ENCODE measurements at places on chromosomes 7 and 10.

DNA sequence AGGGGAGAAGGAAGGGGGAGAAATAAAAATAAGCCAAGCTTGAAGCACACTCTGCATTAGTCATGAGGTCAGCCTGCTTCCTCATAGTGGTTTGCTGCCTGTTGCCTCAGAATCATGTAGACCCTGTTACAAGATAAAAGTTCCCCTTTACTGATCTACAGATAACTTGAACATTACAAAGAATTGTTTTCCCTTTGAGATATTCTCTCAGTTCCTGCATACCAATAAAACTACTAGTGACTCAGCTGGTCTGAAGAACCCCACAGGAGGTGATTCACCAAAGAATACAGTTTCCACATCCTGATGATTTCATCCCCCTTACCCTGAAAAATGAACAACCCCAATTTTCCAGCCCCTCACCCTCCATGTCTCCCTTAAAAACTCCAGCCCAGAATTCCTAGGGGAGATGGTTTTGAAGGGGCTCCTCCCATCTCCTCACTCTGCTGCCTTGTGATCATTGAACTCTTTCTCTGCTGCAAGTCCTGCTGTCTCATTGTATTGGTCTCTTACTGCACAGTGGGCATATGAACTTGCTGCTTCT, 31.5 kb upstream of the NRP1 start:
- DNase-seq = no peak

DNA sequence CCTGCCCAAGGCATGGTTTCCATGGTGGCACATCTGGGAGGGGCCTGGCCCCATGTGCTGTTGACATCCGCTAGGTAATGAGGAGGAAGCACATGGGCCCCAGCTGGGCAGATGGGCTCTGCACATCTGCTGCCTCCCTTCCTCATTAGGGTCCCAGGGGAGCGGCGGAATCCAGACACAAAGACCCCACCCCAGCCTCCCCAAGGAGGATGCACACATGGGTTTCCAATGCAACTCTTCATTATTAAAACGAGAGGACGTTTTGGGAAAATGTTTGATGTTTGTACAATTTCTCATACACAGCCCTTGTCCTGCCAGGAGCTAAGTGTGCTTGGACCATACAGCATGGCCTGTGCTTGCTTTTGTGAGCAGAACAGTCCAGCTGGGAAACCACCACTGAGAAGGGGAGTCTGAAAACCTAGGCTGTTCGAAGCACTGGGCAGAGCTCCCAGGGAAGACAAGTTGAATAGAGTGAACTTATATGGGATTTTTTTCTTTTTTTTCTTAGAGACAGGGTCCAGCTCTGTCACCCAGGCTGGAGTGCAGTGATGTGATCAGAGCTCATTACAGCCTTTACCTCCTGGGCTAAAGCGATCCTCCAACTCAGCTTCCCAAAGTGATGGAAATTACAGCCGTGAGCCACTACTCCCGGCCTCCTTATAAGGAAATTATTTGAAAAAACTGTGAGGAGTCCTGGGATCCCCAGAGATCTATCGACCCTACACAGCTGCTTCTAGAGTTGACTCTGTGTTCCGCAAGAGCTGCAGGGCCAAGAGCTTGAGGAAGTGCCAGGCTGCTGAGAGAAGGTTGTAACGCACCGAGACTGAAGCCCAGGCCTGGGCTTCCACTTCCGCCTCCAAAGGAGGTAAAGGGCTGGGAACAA, 23.4 kb downstream of the FAM107B start:
- no peak for DNase-seq

- DNase-seq = no peak
Observed at GRCh38 chr7:155009570-155010157, 6.7 kb upstream of the PAXIP1 start.

- no peak for DNase-seq
Observed at GRCh38 chr10:49435225-49435624, 39.3 kb upstream of the DRGX start.

DNA sequence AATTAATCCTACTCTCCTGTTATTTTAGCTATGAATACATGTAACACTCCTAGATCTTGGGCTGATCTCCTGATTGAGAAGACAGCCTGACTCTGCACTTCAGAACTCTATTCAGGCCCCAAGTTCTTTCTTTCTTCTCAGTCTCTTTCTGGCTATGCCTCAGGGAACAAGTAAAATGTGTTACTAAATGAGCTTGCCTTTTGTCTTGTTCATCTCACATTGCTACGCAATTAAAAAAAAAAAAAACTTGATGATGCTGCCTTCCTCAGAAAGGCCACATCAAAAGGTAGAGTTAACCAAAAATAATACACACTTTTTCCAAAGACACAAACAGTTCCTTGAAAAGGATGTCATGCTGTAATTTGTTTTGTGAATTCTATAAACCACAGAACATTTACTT, 258.1 kb downstream of the TWIST1 start:
- DNase-seq = no peak

DNA sequence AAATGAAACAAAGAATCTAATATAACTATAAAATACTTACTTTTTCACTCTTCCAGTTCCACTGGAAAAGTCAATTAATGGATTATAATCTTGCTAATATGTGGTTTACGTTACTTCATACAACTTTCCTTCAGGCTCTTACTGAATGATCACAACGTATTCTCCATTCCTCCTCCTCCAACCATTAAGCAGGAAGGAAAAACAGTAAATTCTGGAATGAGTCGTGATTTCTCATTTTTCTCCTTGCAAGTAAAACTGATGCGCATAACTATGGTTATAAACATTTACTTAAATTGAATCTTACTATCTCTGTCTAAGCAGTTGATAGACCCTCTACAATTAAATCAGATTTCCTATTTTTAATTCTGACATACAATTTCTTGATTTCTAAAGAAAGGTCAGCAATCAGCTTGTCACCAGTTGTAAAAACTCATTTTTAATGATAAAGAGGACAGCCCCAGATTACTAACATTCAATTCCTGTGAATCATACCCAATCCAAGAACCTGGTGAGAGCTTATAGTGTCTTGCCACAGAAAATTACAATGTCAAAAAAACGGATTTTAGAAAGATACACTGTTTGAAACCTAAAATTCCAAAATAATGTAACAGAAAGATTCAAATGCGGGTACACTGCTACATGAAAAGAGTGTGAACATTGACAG, 64.3 kb downstream of the EZH2 start:
- DNase-seq = no peak

DNA sequence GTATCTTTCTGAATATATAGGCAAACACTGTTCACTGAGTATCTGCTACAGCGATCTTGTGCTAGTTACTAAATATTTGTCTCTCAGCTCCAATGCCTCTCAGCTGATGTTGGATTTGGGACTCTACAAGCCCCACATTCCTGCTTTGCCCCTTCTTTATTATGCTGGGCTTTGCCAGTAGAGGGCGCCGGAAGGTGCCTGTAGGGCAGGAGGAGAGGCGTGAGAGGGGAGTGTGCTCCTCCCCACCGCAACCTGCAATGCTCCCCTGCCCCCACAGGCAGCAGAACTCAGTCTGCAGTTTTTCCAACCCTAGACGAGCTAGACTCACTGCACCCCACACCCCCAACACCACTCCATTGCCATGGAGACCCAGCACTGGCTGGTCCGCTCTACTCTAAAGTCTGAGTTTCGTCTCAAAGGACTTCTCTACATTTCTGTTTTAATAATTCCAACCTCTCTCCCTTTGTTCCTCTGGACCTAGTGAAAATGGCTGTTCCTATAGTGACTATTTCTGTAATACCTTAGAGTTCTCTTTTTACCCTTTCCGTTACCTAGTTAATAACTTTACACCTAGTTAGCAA, 337.6 kb downstream of the CCSER2 start:
- DNase-seq = no peak

- DNase-seq = no peak
Observed at GRCh38 chr7:114823290-114823689, 98.6 kb upstream of the MDFIC start.

- DNase-seq = no peak
Observed at GRCh38 chr7:100641860-100642533, 645 bp upstream of the TFR2 start.

DNA sequence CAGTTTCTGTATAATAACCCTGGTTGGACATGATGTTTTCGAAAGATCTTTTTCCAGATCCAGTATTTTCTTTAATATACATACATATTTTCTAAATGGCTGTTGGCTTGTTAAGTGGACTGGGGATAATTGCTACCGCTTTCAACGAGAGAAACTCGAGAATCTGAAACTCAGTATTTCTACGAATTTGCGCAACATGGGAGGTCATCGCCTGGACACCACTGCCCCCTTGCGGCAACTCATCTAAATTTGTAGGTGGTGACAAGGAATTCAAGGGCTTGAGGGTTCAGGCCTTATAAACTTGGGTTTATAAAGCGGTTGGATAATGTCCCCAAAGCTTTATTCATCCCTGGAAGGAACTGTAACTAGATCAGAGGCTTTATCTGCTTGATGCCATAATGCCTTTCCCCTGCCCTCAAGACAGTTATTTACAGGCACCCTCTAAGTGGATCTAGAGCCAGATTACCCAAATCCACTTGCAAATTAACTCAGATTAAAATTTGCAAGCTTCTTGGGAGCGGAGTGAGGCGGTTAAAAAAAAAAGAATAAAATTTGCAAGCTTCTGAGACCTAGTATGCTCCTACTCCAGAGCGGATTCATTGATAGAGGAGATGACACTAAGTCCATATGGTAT, 21.3 kb upstream of the KCNK18 start:
- peak; percentile 69 for DNase-seq

- DNase-seq = no peak
Observed at GRCh38 chr7:26594553-26594952, 269.8 kb downstream of the SKAP2 start.

DNA sequence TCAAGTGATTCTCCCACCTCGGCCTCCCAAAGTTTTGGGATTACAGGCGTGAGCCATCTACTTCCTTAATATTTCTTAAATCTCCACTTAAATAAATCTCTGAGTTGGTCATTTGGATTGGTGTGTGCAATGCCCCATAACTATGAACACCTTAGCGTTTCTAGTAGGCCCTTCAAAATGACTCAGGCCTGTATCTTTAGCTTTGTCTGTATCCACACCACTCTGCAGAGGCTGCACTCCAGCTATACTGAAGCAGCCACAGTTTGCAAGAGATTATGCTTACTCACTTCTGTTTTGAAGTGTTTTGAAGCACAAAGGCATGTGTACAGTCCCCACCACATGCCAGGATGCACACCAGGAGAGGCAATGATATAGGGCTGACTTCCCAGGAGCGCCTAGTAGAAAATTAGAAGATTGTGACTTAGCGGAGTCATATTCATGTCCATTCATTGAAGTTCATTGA, 2.4 kb upstream of the ST7 start:
- no peak for DNase-seq

DNA sequence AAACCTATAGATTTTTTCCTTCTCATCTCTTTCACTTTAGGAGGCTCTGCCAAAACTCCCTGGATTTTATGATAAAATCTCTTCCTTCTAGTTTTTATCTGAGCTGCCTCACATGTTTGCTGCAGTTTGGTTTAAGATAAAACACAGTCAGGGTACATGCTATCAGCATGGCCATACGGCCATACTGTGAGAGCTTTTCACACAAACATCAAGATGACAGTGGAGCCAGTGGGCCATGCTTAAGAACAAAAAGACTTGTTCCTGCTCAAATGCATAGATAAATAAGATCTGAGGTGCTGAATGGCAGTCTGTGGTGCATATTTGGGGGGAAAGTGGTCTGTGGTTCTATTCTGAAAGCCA, 91.0 kb downstream of the ELMO1 start:
- no peak for DNase-seq

DNA sequence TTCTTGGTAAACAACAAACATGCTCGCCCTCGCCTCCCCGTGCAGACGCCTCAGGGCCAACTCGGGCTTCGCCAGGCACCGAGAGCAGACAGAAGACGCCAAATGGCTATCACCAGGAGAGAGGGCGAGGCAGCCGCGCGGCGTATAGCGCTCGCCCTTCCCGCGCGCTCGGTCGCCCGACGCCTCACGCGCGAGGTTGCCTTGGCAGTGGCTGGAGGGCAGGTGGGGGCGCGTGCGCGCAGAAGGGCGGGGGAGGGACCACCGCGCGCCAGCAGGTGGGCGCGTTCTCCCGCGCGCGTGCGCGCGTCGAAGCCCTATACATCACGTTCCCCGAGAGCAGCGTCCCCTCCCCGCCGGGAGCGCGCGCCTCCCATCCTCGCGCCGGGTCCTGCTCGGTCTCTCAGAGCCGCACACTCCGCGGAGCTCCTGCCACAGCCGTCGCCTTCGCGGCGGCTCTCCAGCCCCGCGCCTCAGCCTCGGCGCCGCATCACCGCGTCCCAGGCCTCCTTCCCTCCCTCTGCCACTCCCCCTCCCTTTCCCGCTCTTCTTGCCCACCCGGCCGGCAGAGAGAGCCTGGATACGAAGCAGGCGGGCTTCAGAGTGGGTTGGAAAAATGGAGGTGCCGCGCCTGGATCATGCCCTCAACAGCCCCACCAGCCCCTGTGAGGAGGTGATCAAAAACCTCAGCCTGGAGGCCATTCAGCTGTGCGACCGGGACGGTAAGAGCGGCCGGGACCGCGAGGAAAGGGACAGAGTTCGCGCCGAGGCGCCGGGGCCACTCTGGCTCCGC, at the start of gene PHYHIPL:
PHYHIPL (plus strand) TSS at position 403 of the 790 bp plus-strand sequence; CDS start at position 614, 211 bp downstream.
- DNase-seq = peak; percentile 26

DNA sequence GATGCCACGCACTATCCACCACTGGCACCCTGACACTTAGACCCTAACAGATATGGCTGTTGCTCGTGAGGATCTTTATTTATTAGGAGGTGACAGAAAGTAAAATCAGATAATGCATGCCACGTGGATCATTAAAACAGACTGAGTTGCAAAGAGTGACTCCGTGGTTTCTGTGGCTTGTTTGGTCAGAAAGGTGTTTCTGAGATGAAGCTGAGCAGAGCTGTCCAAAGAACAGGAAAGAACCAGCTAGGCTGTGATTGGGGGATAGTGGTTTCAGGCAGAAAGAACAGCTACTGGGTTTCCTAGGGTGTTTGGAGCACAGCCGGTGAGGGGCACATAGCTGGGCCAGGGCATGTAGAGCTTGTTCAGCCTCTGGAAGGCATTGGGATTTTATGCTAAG, 34.4 kb downstream of the CSGALNACT2 start:
- no peak for DNase-seq

GRCh38 chr10:93596539-93596938, 4.5 kb downstream of the RBP4 start:
- no peak for DNase-seq

GRCh38 chr7:110681941-110682340, 409.0 kb upstream of the LRRN3 start:
- no peak for DNase-seq
